ENCODE measurements at places on chromosomes 3 and 15.

DNA sequence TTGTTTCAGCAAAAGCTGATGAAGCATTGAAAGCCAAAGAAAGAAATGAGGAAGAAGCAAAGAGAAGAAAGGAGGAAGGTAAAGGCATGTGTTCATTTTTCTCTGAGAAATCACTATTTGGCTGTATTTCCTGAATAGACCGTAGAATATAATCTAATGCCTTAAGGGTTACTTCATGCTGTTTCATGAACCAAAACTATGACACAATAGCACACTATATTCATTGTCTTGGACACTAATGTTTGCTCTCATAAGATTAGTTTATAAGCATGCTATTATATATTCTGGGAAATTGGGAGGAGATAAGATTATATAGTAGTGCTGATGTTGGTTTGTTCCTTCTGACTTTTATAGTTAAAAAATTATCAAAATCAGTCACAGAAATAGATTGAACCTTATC, 110.1 kb upstream of the MLF1 start:
- no peak for DNase-seq

DNA sequence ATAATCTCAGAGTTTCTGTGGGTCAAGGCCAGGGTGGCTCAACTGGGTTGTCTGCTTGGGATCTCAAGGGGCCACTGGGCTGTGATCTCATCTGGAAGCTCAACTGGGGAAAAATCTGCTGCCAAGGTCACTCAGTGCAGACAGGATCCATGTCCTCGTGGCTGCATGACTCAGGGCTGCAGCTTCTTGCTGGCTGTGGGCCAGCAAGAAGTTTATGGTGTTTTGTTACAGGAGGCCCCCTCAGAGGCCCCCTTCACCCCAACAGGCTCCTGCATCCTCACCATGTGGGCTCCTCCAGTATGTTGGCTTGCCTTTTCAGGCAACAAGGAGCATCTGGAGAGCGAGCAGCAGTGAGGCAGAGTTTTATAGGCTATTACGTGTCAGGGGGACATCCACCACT, 14.6 kb downstream of the OCA2 start:
- DNase-seq: no peak

DNA sequence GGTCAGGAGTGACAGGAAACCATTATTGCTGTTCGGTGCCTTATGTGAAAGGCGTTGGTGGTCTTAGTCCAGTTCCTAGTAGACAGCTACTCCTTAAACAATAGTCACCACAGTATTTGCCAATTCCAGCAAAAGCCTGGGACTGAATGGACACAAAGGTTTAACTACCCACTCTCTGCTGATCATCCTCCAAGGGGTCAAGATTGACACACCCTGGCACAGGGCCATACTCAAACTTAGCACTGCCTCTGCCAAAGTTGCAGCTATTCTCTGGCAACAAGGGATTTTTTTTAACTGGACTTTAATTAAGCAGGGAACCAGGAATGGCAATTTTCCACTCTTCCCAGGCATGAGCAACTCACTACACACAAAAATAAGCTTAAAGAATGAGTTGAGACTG, 193.9 kb downstream of the NLGN1 start:
- DNase-seq: no peak

DNA sequence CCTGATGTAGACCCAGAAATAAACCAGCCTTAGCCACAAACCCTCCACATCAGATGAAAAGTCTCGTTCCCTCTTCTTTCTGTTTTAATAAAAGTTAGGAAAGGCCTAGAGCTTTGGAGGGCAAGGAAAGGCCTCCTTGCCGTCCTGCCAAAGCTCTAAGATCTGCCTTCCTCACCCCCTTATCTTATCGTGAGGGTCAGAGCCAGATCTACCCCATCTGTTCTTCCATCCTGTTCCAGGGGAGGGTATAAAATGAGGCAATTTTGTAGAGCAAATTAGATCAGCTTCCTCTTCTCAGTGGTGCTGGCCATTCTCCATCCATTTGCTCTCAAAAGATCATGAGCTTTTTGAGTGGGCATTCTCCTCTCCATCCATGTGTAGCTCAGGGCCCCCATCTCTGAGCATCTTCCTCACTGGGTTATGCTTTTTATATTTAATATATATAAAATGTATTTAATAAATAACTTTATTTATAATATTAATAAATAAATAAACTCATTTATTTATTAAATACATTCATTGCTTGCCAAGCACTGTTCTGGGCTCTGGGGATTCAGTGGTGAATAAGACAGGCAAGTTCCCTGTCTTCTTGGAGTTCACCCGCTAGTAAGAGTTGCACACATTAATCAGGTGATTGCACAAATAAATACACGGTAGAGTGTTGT, 2.0 kb upstream of the SLC24A1 start:
- DNase-seq: no peak

GRCh38 chr3:184764191-184764590, 47.8 kb upstream of the VPS8 start:
- DNase-seq: no peak

DNA sequence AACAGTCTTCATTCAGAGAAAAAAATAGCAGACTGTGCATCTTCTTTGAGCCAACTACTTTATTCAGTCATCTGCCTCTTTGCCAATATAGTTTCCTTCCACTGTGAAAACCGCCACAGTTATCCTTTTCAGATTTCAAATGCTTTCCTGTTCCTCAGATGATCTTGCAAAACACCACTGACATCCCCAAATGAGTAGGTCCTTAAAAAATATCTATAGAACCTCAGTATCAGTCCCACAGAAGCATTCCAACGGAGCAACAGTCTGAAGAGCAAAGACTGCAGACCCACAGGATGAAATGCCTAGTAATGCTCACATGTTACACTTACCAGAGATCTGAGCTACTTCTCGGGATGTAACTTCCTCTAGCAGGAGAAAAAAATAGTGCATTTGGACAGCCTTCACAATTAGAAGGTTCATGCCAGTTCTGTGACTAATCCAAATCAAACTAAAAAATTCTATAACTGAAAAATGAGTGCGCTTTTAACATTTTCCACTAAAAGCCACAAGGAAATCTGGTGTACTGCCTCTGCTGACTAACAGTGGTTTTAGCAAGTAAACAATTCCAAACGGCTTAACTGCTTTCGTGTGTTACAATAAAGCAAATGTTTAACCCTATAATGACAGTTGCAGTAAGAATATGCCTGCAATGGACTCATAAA, at the start of gene ANKRD28:
TSS of gene ANKRD28 (minus strand) at position 338 of the 662 bp plus-strand sequence. CDS start 1,458 bp downstream, outside the sequence.
- peak; percentile 80 for DNase-seq

DNA sequence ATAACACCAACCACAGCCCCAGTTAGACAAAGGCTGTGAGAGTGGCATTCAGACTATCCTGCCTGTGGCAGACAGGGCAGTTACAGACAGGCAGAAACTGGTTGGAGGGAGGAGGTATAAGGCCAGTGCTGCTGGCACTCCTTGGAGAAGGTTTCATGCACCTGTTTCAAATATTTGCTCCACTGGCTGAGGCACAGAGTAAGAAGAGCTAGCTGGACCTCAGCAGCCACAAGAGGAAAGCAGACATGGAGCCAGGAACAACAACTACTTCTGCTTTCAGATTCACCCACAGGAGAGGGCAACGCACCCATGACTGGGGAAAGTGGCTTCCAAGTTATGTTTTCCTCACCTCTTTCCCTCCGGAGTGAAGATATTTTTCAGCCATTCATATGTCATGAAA, 11.5 kb upstream of the PRKAR2A start:
- DNase-seq: no peak

- DNase-seq: peak; percentile 79
Measured at GRCh38 chr3:159907828-159908227, 80.8 kb upstream of the IL12A start.

DNA sequence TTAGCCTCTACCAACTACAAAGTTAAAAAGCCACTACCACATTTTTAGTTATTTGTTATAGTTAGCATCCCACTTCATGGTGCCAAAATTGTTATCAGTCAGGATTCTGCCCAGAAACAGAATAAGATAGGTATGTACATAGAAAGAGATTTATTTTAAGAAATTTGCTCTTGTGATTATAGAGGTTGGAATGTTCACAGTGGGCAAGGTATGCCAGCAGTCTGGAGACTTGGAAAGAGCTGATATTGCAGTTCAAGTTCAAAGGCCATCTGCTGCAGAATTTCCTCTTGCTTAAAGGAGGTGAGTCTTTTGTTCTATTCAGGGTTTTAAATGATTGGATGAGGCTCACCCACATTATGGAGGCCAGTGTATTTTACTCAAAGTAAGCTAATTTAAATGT, 143.8 kb upstream of the POU1F1 start:
- DNase-seq: no peak

DNA sequence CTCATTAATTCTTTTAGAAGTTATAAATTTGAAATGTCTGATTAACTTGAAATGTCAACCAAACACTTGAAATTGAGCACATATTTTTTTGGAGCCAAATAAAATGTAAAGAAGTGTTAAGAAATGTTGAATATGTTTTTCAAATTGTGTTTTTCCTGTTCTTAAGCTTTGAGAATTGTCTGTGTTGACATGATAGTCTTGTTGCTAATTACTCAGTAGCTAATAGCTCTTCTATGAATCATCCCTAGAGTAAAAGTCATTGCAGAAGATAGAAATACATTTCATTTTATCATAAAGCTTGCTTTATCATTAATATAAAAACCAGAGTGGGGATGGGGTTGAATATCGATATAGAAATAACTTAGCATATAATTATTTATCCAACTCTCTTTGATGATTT, 41.9 kb upstream of the ABHD10 start:
- DNase-seq: no peak

GRCh38 chr15:38652998-38653397, 88.4 kb upstream of the RASGRP1 start:
- DNase-seq: no peak

DNA sequence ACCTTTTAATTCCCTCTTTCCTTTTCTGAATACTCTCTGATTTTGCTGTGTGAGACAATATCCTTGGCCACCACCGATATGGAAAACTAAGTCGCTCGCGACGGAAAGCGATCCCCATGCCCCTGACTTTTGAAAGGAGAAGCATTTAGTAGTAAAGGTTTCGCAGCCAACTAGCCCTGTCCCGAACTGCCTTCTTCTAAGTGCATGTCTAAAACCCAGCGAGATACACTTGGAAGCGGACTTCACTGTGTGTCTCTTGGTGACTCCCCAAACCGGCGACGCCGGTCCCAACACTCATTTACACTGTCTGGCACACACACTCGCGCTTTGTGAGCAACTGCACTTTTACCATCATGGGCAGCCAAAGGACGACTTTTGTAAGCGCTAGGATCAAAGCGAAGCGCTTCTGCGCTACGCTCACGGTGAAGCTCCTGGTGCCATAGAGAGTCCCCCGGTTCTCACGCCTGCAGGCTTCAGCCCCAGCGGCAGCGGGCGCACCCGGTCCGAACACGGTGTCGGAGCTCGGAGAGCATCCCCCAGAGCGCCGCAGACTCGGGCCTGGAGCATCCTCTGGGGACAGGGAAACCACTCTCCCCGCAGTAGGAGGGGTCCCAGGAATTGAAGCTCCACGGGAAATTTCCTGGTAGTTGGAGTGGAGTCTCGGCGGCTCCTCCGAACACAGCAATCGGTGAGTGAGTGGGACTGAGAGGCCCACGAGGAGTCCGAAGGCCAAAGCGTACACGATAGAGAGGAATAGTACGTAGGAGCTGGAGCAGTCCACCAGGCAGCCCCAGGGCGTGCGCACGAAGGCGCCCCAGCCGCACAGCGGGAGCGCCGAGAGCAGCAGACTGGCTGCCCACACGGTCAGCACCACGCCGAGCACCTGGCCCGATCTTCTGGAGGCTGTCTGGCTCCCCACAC, 1.4 kb downstream of the GPR149 start:
- no peak for DNase-seq

GRCh38 chr3:46500656-46501635, 3.2 kb downstream of the RTP3 start:
- peak; percentile 20 for DNase-seq

- DNase-seq: peak; percentile 54
Measured at GRCh38 chr3:130894130-130894985, 474 bp downstream of the ATP2C1 start.
